ENCODE measurements at places on chromosomes 7 and 10.

- DNase-seq, result peak; percentile 15
These were observed 217.1 kb upstream of the DPP6 start for GRCh38 chr7:153835103-153835502.

DNA sequence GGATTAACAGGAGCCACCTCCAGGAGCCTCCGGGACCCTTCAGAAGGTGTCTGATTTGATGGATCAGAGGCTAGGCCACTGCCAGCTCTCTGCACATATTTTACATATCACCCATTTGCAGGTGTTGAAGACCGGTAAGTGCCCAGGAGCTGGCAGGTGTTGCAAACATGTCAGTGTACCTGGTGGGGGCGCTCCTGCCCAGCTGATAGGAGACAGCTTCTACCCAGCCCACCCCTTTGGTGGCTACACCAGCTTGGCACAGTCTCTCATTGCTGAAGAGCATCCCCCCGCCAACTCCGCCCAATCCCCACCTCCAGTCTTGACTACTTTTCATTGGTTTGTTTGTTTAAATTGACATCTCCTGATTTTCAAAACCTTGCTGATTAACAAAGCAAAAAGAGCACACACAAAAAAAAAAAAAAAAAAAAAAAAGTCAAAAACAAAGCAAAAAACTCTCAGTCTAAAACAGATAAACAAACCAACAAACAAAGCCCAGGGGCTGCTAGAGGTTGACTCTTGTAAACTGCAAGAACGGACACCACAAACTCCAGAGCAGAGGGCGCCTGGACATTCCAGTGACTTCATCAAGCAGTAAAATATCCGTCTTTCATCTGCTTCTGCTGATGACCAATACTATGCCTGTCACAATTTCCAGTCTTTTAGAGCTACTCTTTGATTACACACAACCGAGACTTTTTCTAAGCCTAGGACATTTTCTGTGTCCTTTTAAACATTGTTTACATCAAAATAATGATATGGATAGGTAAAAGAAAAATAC lies 275.3 kb downstream of the NRG3 start:
- peak; percentile 42 for DNase-seq

- DNase-seq, result no peak
These were observed 16.3 kb downstream of the SMURF1 start for GRCh38 chr7:99127636-99128035.

- DNase-seq, result no peak
These were observed 334.4 kb downstream of the SUGCT start for GRCh38 chr7:40468891-40469864.
